Kidney glomerular epithelial cell (primary cell): ENCODE measurements at places on chromosomes 2 and 18.
A peak's percentile ranks its signal among the peaks of the same experiment; 100 is the strongest.

DNA sequence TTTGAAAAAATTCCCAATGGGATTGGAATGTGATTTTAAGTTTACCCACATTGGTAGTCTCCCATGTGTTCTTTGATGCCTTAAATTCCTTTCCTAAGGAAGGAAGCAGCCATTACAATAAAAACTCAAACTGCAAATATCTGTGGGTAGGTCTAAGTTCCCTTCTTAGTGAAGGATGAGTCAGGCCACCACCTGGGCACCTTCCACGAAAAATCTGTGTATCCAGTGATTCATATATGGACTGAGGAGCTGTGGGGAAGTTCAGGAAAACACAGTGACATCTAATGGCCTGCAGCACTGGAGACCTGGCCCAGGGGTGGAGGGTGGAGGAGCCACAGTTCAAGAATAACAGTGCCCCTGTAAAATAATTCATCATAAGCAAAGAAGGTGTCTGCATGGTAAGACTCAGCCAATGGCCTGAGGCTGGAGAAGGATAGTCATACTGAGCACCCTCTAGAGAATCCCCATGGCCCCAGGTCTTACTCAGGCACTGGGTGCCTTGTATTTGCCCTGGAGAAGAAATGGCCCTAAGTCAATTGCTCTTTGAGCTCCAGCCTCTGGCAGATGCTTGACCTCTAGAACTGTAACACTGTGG lies 248.6 kb downstream of the SP3 start:
- DNase-seq = no peak

- DNase-seq = peak; percentile 5
Measured at GRCh38 chr2:193428336-193428818, 1233.6 kb upstream of the TMEFF2 start.

GRCh38 chr2:227366769-227367426 lies 12.2 kb downstream of the TM4SF20 start:
- DNase-seq = no peak

GRCh38 chr2:150824118-150824517 lies 336.7 kb upstream of the RND3 start:
- DNase-seq = no peak

GRCh38 chr2:74029714-74030397 lies 45.1 kb downstream of the TET3 start:
- DNase-seq = no peak

GRCh38 chr18:60113396-60113795 lies 213.6 kb downstream of the PMAIP1 start:
- DNase-seq = no peak

DNA sequence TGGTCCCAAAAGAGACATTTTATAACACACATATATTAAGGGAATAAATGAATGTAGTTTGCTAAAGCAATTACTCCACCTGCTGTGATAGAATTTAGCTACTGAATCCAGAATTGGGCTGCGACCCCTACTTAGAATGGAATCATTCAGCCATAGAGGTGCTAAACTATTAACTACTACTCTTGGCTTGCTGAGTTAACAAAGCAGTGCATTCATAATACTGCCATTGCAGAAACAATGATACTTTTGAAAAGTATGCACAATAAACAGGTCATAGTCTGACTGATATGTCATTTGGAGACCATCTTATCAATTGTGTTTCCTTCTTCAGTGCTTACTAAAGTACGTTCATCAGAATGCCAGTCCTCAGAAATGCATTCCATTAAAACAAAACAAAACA lies 273.6 kb downstream of the PIEZO2 start:
- DNase-seq = no peak

DNA sequence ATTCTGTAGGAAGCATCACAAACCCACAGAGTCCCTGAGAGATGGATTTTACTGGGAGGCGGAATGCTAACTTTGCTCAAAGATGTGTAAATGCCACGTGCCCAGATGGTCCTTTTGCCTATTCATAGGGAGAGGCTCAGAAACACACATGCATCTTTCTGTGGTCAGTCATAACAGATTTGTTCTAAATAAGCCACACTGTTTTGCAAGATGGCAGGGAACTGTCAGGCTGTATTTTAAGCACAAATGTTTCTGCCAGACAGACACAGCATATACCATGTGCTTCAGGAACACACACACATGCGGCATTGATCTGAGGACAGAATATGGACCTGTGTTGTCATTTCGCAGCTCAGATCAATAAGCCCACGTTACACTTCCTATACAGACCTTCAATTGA lies 312.0 kb downstream of the GPD2 start:
- DNase-seq = no peak

GRCh38 chr18:48300463-48300961 lies 108.7 kb downstream of the ZBTB7C start:
- no peak for DNase-seq

GRCh38 chr2:100928235-100928634 lies 73.9 kb upstream of the RPL31 start:
- DNase-seq = no peak

- DNase-seq = no peak
Measured at GRCh38 chr2:168008646-168009195, 238.7 kb downstream of the STK39 start.

DNA sequence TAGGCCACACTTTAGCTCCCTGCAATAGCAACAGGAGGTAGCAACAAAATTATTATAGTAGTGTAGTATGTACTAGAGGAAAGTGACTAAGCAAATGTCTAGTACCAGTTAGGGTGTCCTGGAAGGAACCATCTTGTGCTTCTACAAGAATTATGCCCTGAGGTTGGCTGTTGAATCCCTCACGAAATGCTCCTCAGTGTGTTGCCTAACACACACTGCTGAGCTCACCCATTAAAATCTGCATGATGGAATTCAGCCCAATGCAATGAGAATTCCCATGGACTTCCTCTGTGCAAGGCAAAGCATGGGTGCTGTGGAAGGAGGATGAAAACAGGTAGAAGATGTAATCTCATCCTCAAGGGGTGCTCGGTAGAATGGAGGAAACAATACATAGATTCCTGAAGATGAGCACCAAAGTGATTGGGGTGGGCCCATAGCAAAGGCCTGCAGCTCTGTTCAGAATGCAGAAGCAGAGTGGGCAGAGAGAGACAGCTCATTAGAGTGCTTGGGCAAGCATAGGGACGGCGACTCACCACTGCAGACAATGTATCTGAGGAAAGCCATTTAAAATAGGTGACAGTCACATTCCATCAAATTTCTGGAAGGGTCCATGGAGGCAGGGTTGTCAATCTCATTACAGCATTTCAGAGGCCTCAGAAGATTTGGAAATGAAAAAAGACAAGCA lies 1.2 kb upstream of the UGT1A7 start:
- no peak for DNase-seq

DNA sequence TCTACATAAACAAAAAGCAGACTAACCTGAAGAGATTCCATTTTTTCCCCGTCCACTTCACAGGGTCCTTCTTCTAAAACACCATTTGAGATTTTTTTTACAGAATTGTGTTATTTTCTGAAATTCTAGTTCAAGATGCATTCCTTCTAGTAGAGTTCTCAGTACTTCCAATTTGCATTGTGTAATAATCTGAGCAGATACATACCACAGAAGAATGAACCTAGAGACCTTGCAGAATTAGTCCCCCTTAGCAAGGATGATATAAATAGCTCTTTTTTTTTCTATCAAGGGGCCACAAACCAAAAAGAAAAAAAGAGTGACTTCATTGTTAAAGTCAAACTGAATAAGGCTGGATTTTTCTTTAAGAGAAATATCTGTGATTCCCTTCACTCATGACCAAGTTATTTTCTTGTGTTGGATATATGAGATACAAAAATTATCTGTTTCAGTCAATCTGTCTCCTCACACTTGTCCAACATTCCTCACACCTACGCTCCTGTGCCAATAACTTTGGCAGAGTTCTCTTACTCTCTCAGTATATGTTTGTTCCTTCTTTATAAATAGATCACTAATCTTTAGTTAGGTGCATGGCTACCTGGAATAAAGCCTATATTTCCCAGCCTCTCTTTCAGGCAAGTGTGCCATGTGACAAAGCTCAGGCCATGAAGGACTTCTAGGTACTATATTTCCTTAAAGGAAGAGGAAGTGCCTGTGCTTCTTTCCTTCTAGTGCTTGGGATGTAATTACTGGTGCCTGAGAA lies 183.5 kb downstream of the ZNF385B start:
- no peak for DNase-seq

DNA sequence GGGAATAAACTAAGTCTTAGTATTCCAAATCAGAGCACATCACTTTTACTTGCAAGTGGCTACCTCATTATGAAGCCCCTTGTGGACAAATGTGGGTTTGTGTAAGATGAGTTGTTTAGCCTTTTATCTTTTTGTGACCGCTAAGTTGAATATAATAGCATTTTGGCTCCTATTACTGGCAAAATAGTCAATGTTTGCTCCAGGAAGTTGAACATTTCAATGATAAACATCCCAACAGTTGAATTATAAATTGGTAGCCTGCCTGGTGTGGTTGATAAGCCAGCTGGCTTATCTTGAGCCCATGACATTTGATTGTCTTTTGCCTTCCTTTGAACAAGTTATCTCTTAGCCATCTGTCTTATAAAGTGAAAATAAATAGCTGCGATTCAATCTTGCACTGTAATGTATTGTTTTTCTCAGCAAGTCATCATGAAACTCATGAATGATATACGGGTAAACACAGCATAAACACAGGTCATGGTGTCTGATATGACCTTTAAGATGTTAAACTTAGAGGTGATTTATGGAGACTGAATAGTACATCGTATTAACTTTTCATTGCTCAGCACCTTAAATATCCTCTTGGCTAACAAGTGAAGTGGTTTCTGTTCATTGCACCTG lies 338.4 kb downstream of the SOCS6 start:
- DNase-seq = no peak

GRCh38 chr2:172079416-172079815 lies 5.9 kb upstream of the DLX1 start:
- no peak for DNase-seq

DNA sequence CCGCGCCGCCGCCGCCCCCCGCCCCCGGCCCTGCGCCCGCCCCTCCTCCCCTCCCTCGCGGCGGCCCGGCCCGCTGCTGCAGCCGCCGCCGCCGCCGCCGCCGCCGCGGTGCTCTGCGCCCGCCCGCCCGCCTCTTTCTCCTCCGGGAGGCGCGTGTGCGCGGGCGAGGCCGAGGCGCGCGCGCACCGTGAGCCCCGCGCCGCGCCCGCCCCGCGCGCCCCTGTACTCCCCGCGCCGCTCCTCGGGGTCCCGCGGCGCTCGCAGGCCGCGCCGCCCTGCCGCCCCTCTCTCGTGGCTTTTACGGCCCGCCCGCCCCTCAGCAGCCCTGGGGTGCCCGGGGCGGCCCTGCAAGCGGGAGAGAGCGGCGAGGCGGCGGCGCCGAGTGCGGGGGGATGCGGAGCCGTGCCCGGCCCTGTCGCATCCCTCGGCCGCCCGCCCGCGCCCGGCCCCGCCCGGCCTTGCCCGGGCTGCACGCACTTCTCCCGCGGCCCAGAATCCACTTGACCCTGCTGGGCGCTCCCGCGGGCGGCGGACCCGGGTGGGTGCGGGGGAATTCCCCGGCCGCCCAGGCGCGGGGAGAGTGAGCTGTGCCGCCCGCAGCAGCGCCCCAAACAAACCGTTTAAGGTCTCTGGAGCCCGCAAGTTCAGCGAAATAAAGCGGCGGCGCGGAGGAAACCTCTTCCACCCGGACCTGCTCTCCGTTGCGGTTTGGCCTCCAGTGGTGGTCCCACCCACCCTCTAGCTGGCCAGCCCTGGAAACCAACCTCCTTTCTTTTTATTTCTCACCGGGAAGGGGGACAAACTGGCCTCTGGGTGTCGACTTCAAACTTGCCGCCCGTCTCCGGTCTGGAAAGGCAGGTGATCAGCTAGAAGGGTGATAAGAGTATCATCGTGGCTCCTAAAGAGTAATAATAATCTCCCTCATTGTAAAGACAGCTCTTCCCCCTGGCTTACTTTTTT lies 37.4 kb downstream of the AFF3 start:
- DNase-seq = no peak

- no peak for DNase-seq
Measured at GRCh38 chr2:16655905-16656642, 9.6 kb downstream of the CYRIA start.

DNA sequence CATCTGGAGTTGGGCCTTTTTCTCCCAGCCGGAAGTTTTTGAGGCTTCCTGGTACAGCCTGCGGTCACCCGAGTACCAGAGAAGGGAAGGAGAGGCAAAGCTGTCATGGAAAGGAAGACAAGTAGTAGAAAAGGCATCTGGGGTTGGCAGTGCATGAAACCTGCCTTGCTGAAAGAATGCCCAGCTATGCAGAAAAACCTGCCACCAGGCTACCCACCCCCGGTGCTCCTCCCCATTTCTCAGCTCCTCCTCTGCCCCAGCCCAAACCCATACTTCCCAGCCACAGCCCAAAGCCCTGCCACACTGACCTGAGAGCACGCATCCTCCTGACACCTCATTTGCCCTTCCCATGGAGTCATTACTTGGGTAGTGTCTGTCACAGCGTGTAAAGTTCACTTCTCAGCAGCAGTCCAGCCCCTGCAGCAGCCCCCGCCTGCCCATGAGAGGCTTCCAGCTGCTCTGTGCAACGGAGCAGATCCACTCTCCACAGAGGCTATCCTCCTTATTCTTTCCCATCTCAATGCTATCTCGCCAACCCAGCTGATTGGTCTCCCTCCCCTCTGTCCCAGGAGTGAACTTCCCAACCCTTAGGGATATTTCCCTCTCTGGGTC lies 40.4 kb upstream of the MAL start:
- DNase-seq = peak; percentile 29

GRCh38 chr18:63199743-63200241 lies 119.8 kb downstream of the BCL2 start:
- DNase-seq = no peak

- DNase-seq = no peak
Measured at GRCh38 chr2:46142546-46143428, 154.4 kb upstream of the EPAS1 start.

DNA sequence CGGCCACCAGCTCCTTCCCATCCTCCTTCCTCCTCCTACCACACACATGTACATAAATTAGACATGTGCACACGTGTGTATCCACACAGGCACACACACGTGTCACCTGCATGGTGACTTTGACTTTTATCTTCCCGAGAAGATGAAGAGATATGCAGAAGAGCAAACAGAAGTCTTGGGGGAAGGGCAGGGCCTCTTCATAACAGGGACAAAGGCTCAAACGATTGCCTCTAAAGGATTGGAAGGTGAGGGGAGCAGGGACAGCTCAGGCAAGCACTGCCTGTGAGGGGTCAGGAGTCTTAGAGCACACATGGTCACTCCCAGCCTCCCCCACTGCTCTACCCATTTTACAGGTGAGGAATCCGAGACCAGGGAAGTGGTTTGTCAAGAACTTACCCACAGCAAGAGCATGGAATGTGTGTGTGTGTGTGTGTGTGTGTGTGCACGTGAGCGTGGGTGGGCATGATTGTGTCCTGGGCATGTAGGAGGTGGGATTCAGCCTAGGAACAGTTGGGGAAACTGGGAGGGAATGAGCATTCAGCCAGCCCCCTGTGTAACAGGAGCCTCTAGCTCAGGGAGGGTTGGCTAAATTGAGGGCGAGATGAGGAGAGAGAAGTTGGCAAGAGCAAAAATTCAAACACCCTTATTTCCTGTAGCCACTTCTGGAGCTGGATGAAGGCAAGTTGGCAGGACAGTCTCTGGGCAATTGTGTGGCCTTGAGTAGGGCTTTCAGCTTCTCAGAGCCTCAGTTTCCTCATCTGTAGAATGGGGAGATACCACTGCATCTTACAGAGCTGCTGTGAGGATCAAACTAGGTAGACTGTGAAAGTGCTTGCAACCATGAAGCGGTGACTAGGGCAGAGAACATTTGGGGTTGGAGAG lies 24.2 kb downstream of the CIB4 start:
- no peak for DNase-seq

- peak; percentile 13 for DNase-seq
Measured at GRCh38 chr2:162925595-162925994, 87.0 kb upstream of the KCNH7 start.
